ENCODE measurements at places on chromosomes 5 and 9.

- DNase-seq = no peak
Observed at GRCh38 chr5:143759396-143760130, 52.4 kb upstream of the HMHB1 start.

DNA sequence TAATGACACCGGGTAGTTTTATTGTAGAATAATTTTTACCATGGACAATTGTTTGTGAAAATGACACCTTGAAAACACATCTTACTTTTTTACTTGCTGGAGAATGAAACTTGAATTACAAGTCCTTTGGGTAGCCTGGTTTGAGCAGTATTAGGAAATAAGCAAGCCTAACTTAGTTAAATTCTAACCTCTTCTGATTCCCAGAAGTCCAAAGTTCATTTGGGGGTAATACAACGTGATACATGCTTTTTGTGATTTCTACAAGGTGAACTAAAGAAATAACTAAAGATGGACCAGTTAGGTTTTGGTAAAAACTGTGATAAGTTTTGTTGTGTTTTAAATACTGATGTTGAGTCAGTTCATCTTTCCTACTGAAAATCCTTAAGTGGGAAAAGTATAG lies 135.4 kb upstream of the DMRT1 start:
- DNase-seq = no peak

GRCh38 chr5:6178846-6179532 lies 199.4 kb downstream of the MED10 start:
- no peak for DNase-seq

DNA sequence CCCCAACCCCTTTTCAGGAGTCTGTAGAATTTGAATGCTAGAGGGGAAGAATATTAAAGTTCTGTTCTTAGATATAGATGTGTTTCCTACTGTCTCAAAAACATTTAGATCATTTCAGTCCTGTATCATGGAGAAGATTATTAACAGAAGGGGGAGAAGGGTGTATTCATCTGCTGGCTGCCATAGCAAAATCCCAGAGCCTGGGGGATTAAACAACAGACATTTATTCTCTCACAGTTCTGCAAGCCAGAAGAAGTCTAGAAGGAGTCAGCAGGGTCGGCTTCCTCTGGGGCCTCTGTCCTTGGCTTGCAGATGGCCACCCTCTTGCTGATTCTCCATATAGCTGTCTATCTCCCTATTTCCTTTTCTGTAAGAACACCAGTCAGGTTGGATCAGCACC lies 150.1 kb upstream of the OTULINL start:
- no peak for DNase-seq

GRCh38 chr9:4243113-4243512 lies 56.8 kb downstream of the GLIS3 start:
- no peak for DNase-seq

DNA sequence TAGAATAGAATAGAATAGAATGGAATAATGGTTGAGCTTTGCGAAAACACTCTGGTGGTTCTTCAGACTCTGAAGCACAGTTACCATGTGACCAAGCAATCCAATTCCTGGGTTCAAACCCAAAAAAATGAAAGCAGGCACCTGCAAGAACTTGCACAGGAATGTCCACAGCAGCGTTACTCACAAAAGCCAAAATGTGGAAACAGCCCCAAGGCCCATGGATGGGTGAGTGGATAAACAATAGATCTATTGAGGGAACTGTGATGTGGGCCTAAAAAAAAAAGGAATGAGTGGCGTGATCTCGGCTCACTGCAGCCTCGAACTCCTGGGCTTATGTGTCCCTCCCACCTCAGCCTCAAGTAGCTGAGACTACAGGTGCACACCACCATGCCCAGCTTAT lies 21.4 kb upstream of the TMEM250 start:
- DNase-seq = no peak

GRCh38 chr5:167712986-167713585 lies 578.4 kb upstream of the WWC1 start:
- DNase-seq = no peak

DNA sequence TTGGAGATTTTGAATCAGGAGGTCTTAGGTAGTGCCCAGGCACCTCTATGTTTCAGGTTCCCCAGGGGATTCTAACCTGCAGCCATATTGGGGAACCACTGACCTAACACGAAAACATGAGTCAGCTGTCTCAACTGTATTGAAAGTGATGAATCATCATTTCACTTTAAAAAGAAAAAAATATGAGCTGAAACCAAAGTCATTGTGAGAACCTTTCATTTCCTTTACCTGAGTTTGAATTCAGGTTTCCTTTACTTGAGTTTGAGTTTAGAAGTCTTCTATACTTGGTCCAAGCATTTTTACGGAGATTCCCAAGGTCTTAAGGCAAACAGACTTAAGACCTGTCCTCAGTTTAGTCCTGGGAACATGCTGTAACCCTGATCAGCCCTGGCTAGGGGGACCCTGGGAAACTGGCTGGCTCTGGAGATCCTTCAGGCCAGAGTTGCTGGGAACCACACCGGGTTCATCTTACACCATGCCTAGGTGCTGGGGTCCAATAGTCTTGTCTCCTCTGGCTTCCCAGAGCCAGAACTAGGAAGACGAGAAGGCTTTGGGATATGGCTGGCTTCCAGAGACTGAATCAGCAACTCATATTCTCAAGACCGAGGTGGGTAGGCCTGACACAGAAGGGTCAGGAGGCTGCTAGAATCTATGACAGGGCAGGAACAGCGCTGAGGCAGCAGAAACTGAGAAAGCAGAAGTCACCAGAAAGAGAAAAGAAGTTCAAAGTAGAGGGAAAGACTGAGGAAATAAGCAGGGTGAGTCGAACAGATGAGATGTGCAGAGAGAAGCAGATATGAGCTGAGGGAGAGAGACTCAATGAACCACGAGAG lies 16.4 kb upstream of the PDCD1LG2 start:
- no peak for DNase-seq

DNA sequence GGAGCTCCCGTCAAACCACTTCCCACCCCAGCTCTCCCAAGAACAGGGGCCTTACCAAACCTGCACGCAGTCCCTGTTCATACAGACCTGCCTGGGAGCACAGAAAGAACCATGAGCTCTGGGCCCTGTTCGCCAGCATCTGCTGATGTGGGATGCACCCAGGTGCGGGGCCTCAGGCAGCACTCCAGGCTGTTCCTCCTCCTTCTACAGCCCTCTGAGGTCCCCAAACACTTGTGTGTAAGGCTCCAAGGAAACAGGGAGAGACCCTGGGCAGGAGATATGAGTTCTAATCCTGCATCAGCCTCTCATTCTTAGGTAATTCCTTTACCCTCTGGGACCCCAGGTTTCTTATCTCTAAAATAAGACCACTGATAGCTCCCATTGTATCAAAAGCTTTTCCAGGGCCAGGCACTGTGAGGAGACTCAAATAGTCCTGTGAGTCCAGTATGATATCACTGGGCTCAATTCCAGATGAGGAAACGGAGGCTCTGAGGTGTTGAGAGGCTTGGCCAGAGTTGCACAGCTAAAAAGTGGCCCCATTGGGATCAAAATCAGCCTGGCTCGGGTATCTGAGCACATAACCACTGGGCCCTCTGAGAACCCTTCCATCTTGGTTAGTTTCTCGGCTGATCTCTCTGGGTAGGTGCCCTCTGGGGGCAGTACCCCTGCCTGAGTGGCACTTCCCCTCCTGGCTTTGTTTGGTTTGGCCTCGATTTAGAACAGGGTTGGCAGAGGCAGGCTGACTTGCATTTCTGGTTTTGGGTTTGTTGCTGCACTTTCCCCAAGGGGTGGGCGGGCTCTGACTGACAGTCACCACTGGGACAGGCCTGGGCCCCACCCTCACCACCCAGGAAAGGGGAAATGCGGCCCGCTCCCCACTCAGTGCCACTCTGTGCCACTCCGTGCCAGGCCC lies 116.8 kb downstream of the RGS3 start:
- DNase-seq = no peak

- no peak for DNase-seq
Observed at GRCh38 chr9:129962451-129962864, 80.5 kb downstream of the FNBP1 start.

GRCh38 chr5:41004931-41005330 lies 66.2 kb downstream of the MROH2B start:
- DNase-seq = no peak

GRCh38 chr5:107516452-107517184 lies 154.1 kb downstream of the EFNA5 start:
- peak; percentile 38 for DNase-seq

- no peak for DNase-seq
Observed at GRCh38 chr9:128470560-128470959, 14.8 kb downstream of the ODF2 start.

GRCh38 chr9:12271421-12271891 lies 421.7 kb upstream of the TYRP1 start:
- DNase-seq = no peak

DNA sequence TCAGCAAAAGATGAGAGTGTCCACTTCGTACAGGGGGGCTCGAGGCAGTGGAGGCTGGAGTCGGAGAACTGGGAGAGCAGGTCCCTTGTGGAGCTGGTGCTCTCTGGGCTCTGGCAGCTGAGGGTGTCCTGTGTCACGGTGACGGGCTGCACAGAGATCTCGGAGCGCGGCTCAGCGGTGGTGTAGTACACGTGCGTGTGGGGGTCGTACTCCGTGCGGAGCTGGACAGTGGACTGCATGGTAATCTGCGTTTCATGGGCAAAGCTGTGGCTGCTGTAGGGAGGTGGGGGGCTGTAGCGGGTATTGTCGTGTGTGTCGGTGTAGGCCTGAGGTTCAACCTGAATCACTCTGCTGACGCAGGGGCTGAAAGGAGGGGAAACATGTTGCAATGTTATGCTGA lies 48.0 kb downstream of the PTCH1 start:
- no peak for DNase-seq

DNA sequence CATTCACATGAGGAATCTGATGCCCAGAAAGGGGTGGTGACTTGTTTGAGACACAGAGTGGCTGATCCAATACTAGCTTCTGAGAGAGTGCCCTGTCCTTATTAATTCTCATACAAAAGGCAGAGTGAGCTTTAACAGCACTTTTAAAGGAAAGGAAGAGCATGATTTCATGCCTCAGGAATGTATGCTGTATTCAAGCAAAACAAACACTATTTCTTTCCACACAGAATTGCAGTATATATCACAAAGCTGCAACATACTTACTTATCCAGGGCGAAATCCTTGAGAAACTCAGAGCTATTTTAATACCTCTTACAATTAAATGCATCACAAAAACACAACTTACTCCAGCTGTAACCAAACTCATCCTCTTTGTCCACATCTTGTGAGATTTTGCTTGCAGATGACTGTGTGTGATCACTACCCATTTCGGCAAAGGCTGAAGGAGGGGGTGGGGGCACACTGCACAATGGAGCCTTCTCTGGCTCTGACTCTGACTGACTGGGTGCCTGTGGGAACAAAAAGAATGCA lies 139.8 kb downstream of the MPDZ start:
- DNase-seq = peak; percentile 69

GRCh38 chr5:141840826-141841360 lies 37.3 kb downstream of the PCDH1 start:
- no peak for DNase-seq

DNA sequence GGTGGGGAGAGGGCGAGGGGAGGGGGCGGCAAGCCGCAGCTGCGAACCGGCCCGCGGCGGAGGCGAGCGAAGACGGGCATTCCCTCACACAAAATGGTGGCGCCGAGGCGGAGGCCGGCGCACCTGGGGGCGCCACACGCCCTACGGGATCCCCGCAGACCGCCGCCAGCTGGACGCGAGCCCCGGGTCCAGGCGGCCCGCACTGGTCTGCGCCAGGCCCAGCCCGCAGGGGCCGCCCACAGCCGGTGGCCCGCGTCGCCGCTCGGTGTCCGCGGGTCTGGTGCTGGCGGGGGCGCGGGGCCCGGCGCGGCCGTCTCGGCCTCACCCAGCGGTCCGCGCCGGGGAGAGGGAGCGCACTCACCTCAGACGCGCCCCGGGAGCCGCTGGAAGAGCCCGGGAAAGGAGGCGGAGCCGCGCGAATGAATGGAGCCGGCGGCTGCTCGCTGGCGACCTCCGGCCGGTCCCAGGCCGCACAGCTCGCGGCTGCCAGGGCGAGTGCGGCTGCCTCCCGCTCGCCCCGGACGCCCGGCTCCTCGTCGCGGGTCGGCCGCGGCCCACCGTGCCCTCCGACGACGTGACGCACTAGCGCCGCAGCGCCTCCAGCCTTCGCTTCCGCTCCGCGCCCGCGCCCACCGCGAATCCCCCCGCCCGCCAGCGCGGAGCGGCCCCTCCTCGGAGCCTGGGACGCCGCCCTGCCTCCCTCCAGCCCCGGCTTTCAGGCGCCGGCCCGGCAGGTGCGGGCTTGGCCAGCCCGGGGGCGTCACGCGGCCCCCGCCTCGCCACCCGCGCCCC lies at the start of gene FAM169A:
Gene FAM169A, minus strand, starts transcription at position 584 of the 792 bp plus-strand sequence. CDS start 24,711 bp downstream, outside the sequence.
- DNase-seq = no peak

- DNase-seq = peak; percentile 21
Observed at GRCh38 chr9:76136986-76137385, 246.5 kb downstream of the PCSK5 start.

DNA sequence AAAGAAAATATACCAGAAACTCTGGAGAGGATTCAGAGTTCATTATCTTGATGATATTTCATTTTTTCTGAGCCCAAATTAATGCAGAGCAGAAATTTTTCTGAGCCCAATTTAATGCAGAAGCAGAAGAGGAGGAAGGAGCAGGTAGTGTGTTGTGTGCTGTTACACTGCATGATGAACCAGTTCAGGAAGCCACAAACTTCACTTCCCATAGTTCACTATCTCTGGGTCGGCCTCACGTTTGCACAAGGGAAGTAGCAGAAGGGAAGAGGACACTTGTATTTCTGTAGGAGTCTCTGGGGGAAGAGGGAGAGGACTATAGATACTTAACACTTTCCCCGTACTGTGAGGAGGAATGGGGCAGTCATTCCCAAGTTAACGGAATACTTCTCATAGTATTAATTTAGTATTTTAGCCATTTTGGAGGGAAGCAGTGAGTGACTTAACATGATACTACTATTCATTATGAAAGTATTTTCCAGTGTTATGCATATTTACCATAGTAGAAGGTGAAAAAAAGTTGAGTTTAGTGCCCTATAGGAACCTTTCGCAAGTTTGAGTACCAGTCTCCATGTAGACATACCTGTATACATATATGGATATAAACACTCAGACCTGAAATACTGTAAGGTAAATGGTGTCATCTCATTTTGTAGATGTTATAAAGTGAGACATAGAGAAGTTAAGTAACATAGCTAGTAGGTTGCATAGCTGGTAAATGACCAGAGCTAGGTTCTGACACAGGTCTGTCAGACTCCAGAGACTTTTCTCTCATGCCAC lies 30.0 kb downstream of the XPA start:
- no peak for DNase-seq

DNA sequence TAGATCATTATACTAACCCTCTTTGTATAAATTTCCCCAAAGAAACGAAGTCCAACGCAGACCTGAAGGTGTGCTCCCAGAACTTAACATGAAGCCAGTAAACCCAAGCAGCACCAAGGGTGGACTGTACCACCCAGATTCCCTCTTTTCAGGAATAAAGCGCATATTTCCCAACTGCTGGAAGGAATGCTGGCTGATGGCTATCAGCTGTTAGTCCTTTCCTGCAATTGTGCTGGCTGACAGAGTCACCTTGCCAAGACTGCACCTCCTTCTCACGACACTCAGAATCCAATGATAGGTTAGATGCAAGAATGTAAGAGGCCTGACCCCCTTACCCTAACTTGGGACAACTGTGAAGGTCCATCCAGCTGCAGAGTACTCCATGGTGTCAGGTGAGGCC lies 93.9 kb downstream of the MAPKAP1 start:
- DNase-seq = no peak

- DNase-seq = no peak
Observed at GRCh38 chr5:89452081-89452480, 569.1 kb upstream of the MEF2C start.

- no peak for DNase-seq
Observed at GRCh38 chr5:52839285-52839684, 51.6 kb downstream of the ITGA1 start.

GRCh38 chr5:41843456-41844370 lies 26.5 kb downstream of the OXCT1 start:
- DNase-seq = no peak

Measured in BJ (cell line).